Stimulated activated CD8-positive, alpha-beta memory T cell treated with anti-CD3 and anti-CD28 coated beads, Interleukin-7, amount 100 ng/mL, for 1 hour (primary cell): ENCODE measurements at places on chromosomes 12 and 14.

DNA sequence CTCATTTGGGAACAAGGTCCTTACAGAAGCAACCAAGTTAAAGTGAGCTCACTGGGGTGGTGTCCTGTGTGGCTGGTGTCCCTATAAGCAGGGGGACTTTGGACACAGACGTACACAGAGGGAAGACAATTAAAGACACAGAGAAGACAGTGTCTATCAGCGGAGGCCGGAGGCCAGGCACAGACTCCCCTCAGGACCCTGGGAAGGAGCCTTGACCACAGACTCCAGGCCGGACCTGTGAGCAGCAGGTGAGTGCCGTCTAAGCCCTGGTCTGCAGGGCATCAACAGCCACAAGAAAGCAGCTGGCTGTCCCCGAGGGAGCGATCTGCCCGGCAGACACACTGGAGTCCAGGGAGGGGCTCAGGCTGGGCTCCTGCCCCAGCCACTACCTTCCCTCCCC is 219.1 kb upstream of the C14orf180 start:
- no peak for DNase-seq

- no peak for DNase-seq
Observed at GRCh38 chr14:31270196-31270772, 62.7 kb upstream of the HECTD1 start.

- DNase-seq = no peak
Observed at GRCh38 chr12:76152181-76152807, 67.8 kb upstream of the NAP1L1 start.

- DNase-seq = no peak
Observed at GRCh38 chr14:91509878-91510170, 286 bp downstream of the PPP4R3A start.

- no peak for DNase-seq
Observed at GRCh38 chr12:119044094-119044493, 62.8 kb downstream of the SRRM4 start.

DNA sequence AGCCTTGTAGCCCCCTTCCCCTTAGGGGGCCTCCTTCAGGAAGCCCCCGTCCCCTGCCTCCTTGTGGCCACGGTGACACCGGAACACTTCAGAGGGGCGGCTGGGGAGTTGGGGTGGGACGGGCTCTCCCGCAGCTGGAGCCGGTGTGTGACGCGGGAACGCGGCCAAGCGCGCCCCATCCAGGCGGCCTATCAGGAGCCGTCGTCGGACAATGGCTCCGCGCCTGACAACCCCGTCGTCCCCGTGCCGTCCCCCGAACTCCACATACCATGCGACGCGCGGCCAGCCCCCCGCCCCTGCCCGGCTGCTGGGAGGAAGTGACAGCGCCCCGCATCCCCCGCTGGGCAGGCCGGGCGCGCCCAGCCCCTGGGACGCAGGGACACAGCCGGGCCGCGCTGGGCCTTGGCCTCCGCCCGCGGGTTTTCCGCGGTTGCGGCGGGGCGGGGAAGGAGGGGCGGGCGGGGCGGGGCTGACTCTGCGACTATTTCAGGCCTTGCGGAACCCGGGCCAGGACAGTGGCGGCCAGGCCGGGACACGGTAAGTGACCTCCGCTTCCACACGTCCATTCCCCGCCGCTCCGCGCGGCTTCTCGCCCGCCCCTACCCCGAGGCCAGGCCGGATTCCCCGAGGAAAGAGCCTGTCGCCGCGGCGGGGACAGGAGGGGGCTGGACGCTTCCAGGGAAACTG is at the start of gene TNFAIP2:
Gene TNFAIP2 (plus strand): TSS at position 515 of the 687 bp plus-strand sequence. CDS start 2,997 bp downstream, outside the sequence.
- DNase-seq = no peak
